ENCODE measurements at places on chromosomes 1 and 21.

DNA sequence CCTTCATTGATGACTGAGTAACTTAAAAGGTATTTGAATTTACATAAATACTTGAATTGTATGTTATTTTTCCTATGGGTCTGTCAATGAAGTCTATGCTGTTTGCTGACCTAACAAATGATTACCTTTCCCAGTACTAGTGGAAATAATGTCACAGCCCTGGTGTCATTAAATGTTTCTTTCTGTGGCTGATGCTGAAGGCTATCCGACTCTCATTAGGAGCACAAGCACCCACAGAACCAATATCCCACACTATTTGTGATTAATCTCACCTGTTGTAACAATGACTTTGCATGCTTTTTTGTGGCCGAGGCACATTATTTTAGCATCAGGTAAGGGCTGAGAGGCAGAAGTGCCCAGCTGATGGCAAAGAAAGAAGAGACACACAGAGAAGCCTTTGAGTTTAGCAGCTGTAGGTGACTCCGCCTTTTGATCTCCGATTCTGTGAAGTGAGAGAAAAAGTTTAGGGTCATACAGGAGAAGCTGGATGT, 25.8 kb upstream of the TRIM45 start:
- DNase-seq = no peak

- no peak for DNase-seq
These were observed 112.4 kb upstream of the VANGL1 start for GRCh38 chr1:115529216-115529897.

DNA sequence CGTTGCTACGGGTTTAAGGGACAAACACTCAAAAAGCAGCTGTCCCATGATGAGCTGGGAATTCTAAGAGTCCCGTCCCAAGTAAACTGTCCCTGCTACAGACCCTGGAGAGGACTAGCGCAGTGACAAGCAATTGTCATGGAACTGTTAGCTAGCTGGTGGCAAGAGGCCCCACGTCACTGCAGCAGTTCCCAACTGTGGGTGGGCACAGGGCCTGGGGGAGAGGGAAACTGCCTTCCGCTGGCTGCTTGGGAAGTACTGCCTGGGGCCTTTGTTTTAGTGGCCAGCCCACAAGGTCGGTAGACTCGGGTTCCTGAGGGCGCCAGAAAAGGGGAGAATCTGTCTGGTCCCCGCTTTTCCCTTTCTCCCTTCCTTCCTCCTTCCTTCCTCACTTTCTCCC, 97.4 kb downstream of the LACTBL1 start:
- no peak for DNase-seq

GRCh38 chr1:63024132-63024531, 240.2 kb downstream of the ATG4C start:
- no peak for DNase-seq

DNA sequence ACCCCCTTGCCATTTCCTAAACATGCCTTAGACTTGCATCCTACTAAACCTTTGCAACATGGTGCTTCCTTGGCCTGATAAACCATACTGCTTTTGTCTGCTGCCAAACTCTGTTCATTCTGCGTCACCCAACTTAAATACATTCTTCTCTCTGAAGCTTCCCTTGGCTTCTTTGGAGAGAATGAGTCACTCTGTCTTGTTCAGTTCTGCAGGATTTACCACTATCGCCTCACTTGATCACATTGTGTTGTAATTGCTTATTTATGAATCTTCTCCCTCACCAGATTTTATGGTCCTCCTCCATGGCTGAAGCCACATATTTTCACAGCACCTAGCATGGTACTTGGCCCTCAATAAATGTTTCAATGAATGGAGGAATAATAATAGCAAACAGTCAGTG, 21.7 kb upstream of the TUT4 start:
- DNase-seq = no peak

Data from stimulated activated naive CD4-positive, alpha-beta T cell treated with Interleukin-2 at 50 U/mL for 16 hours (primary cell).